ENCODE measurements at places on chromosomes 2 and 18.

GRCh38 chr18:14014456-14014855, 99.1 kb upstream of the MC2R start:
- no peak for DNase-seq

DNA sequence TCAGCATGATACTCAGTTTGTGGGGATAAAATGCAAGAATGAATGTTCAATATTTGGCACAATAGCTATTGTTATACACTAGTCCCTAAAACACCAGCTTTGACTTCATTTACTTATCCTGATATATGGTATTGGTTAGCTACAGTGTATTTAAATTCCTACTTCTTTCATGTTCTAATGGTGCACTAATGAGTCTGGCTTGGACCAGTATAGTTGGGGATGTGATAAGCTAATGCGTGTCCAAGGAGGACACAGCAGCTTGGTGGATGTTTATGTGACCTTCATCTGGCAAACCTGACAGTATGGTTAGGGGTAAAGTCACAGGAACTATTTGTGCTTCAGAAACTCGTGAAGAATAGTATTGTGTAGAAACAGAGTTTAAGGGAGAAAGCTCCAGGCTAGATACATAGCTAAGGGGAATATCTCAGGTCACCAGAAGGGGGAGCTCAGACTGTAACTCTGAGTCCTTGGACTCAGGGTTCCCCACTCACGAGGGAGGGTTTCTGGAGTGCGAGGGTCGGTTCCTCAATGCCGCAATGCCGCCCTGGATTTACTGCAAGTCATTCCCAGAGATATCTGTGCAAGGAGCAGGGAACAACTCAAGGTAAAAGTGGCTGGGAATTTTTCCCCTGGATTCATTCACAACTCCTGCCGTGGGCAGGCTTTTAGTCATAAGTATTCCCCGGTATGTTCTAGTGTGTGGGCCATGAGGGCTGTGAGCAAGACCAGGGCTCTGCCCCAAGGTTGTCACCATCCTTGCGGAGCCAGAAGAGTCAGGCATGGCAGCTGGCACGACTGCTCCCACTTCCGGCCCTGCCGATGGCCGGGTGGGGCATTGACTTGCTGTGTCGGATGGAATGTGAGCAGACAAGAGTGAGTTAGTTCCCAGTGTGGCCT, 14.5 kb downstream of the IL1R2 start:
- no peak for DNase-seq

- DNase-seq = no peak
Observed at GRCh38 chr18:2686349-2686968, 30.9 kb downstream of the SMCHD1 start.

- DNase-seq = no peak
Observed at GRCh38 chr2:226122041-226122440, 677.6 kb downstream of the IRS1 start.
